ENCODE measurements at places on chromosomes 4 and X.

- DNase-seq = no peak
These were observed 32.4 kb upstream of the CT47C1 start for GRCh38 chrX:119040432-119040831.

DNA sequence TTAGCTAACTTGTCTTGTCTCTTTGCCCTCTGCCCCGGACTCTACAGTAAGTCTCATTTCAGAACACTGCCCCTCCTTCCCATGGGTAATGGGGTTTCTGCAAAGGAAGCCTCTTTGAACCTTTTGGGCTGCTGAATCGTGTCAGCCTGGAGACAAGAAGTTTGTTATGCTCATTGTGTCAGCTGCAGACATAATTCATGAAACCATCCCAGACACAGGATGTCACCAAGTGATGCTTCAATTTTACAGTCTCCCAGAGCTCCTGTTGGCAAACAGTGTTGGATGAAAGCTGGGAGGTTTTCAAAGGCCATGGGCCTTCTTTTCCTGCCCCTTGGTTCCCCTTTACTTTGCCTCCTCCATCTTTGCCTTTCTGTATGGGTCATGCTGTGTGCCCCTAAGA lies 223.1 kb upstream of the TAPT1 start:
- DNase-seq = no peak

GRCh38 chr4:138751309-138751708 lies 264.3 kb upstream of the NOCT start:
- DNase-seq = no peak

DNA sequence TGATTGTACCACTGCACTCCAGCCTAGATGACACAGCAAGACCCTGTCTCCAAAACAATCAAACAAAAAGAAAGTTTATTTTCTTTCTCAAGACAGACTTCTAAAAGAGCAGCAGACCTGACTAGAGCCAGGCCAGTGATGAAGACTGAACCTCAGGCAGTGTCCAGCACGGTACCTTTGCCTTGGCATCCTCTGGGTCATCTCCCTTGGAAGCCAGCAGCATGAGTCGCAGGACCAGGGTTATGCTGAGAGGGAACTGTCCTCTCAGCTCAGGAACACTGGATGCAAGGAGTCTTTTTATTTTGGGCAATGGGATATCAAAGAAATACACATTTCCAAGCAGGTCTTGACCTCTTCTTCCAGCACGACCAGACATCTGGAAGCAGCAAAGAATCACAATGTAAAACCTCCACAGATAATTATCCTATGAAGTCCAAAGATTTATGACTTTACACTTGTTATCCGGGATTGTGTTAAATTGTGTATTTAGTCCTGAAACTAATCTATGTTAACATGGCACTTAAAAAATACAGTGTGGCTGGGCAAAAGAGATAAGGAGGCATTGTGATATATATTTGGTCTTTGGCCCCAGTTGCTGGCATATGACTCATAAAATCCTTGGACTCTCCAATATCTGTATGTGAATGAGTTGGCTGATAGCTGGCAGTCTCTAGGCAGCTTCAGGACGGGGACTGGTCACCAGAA lies 66.0 kb upstream of the DDX60 start:
- no peak for DNase-seq

- no peak for DNase-seq
These were observed 16.5 kb downstream of the FGFRL1 start for GRCh38 chr4:1027915-1028238.

GRCh38 chr4:111360906-111361305 lies 738.0 kb upstream of the PITX2 start:
- no peak for DNase-seq

DNA sequence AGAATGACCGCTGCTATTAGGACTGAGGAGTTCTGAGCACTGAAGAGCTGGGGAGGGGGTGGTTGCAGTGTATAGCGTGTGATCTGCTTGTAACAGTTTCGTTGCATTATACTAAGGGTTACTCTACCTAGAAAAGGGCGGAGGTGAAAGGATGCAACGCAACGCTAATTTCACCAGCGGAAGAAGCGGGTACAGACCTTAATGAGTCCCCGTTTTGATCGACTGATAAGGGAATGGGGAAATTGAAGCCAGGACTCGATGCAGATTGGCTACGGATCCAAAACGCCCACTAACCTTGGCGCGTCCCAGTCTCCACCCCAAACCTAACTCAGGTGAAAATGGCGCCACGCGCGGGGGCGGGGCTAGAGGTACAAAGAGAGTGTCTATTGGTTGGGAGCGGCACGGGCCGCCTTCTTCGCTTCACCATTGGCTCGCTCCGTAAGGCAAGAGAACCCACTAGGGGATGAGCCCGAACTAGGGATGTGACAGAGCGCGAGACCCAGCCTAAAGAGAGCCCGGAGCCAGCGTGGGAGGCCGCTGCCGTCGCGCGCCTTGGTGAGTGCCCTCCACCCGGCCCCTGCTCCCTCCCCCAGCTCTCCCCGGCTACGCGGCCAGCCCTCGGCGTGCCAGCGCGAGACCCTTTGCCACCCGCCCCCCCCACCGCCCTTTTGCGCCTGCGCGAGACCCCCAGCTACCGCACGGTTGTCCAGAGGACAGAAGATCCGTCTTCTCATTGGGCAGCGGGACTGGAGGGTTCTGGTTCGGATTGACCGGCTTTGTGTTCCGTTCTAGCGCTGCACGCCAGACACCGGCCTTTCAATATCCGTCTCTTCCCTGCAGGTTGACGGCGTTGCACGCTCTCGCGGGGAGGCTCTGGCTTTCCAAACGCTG lies at the start of gene EBP:
TSS of gene EBP (plus strand) at position 456 of the 891 bp plus-strand sequence. CDS start 1,964 bp downstream, outside the sequence.
- peak; percentile 77 for DNase-seq

GRCh38 chr4:67809502-67809901 lies 55.3 kb upstream of the GNRHR start:
- no peak for DNase-seq

GRCh38 chr4:62327612-62328297 lies 1127.6 kb downstream of the ADGRL3 start:
- DNase-seq = no peak

- DNase-seq = no peak
These were observed 174.8 kb downstream of the PDGFRA start for GRCh38 chr4:54403700-54404453.

GRCh38 chr4:48031802-48032525 lies 15.4 kb downstream of the NIPAL1 start:
- no peak for DNase-seq

DNA sequence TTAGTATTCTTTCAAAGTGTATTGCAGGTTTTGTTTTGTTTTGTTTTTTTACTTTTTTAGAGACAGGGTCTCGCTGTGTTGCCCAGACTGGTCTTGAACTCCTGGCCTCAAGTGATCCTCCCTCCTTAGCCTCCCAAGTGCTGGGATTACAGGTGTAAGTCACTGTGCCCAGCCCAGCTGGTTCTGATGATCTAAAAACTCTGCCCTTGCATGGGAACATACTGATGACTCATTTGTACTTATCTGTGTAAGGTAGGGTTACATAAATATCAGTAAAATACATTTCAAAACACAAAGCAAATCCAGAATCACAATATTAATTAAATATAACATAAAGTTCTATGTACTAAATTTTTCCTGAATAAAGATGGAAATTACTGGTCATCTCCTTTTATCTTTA lies 7.4 kb upstream of the SLC9B1 start:
- no peak for DNase-seq

DNA sequence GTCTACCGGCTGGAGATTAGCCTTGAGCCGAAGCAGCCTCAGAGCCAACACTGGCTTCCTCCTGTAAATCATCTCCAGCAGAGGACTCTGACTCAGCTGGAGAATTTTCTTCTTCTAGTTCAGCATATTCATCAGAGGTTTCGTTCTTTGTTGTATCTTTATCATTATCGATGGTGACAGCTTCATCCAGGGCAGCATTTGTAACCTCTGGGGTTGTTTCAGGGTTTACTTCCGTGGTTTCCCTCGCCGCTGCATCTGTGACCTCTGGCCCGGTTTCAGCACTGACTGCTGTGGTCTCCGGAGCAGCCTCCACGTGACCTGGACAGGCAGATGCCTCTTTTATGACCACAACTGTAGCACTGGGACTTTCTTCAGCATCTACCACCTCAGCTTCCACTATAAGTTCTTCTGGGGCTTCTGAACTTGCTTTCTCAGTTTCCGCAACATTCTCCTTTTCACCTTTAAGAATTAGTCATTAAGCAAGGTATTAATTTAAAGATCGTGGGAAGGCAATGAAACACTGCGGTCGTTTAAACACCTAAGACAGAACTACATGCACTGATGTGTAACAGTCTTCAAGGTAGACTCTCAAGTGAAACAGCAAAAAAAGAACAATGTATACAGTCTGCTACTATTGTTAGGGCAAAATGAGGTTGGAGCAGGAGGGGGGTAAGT lies 13.3 kb downstream of the MGARP start:
- peak; percentile 84 for DNase-seq

DNA sequence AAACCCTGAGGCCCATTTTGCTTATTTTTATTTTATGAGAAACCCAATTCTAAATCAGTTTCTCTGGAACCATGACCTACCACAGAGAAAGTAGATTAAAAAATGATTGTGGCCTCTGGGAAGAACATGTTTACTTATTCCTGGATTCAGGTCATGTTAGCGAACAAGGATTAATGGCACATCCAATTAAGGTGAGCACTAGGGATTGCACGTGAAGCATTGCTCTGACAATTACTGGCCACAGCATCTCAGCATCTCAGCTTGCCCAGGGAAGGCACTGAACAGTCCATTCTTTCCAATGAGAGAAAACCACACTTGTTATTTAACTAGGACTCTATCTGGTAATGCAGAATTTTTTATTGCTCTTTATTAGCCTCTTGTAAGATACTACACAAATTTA lies 119.8 kb downstream of the ZNF330 start:
- no peak for DNase-seq
